ENCODE measurements at places on chromosomes 16 and 17. TPM values are rescaled to one million over a fixed set of nuclear protein-coding genes. Genes with fewer than 3 reads are reported as not detected.

DNA sequence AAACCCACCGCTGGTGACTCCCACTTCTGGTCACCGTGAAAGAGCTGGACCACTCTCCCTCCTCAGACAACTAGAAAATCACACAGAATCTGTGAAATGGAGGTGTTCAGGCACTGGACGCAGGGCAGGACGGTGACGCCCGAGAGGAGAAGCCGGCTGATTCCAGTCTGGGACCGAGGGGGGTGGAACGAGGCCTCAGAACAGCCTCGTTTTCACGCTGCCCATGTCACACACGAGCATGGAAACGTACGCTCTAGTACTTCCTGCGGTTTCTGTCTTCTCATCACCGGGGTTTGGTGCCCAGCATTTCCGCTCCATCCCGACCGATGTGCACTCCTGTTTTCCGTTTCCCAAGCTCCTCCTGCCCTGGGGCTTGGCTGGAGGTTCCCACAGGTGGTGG is 101.8 kb upstream of the METRNL start:
- DNase-seq = no peak

DNA sequence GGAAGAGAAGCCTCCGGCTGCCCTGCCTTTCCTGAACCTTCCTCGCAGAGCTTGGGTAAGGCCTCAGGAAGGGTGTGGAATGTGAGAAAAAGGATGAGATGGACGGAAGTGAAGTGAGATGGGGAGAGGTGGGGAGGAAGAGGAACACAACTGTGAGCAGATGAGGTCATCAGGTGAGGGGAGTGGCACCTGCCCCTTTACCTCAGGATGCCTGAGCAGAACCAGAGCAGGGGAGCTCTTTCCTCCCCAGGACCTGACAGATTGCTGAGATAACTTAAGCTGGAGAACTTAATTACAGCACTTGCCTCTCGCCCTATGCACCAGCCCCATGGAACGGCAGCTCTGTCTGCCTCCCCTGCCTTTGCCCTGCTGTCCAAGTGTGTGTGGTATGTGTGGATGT is 29.8 kb downstream of the TMEM132E start:
- DNase-seq = no peak

Gene NF1
- total RNA-seq = 55.8 TPM

Gene USB1
- total RNA-seq = 40.8 TPM

Gene VASN
- 26.6 TPM for total RNA-seq

Gene CACNG3
- total RNA-seq = not detected

- no peak for DNase-seq
Observed at GRCh38 chr17:68324114-68324513, 32.8 kb downstream of the ARSG start.

DNA sequence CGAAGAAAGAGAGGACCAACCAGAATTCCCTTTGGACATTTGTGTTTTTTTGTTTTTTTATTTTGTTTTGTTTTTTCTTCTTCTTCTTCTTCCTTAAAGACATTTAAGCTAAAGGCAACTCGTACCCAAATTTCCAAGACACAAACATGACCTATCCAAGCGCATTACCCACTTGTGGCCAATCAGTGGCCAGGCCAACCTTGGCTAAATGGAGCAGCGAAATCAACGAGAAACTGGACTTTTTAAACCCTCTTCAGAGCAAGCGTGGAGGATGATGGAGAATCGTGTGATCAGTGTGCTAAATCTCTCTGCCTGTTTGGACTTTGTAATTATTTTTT is 3.6 kb downstream of the SOX9 start:
- DNase-seq = no peak

GRCh38 chr17:3990386-3991127 is 26.3 kb upstream of the ATP2A3 start:
- DNase-seq = no peak

Gene PRR15L
- total RNA-seq = not detected

Gene TRPV3
- 1.2 TPM for total RNA-seq

DNA sequence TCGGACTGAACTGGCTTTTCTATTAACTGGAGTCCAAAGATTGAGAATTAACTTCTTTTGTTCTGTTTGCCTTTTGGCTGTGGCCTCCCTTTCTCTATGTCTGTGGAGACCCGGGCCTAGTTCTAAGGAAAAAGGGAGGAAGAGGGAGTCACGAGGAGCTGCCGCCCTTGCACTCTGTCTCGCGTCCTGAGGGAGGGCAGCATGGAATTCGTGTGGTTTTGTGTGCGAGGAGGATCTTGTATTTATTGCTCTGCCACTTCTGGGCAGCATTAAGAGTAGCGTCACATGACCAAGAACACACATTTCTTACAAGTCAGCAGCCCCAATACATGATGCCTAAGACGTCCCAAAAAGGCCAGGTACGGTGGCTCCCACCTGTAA is 23.6 kb downstream of the METTL22 start:
- no peak for DNase-seq

GRCh38 chr17:8563981-8564602 is 66.4 kb downstream of the MYH10 start:
- DNase-seq = no peak

Gene CDH3
- total RNA-seq = 0.51 TPM

Gene ADAD2
- total RNA-seq = not detected

Gene KRTAP4-9
- total RNA-seq = not detected

DNA sequence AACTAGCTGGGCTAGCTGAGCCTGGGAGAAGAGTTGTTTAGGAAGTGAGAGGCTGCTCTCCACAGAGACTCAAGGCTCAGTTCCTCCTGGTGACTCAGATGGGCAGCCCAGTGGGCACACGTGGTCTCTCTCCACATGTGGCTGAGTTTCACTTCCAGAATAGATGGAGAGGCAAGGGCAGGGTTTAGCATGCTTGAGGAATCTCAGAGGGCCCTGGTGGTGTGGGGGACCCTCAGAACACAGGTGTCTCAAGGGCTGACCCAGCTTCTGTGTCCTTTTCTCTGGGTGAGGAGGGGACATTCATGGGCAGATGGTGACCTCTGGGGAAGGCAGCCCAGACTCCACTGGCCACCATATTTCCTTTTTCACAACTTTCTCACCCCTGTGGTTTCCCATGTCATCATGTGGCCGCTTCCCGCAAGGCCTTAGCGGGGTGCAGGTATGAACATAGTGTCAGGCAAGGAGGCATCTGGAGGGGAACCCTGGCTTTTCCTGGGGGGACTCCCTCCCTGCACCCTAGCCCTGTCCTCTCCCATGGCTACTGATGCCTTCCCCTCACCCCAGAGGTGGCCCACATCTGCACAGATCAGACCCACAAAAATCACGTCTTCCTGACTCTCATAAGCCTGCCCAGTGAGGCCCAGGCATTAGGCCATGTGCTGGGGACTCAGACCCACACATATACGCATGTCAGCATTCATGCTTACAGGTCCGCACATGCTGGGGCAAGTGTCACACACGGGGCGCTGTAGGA is 3.3 kb downstream of the GRN start:
- no peak for DNase-seq

DNA sequence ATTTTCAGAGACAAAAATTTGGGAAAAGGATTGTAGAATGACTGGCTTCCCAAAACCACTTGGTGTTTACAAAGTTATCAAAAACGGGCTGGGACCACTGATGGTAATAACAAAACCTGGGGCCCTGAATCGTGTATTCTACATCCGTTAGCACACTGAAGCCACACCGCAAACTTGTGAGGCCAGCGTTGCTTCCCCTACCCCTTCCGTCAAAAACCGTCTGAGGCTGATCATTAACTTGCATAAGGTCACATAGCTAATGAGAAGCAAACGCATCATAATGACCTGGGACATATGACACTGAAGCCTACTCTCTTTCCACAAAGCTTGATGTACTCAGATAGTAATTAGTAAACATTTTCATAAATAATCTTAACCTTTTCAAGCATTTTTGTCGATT is 704.3 kb downstream of the MAF start:
- no peak for DNase-seq

DNA sequence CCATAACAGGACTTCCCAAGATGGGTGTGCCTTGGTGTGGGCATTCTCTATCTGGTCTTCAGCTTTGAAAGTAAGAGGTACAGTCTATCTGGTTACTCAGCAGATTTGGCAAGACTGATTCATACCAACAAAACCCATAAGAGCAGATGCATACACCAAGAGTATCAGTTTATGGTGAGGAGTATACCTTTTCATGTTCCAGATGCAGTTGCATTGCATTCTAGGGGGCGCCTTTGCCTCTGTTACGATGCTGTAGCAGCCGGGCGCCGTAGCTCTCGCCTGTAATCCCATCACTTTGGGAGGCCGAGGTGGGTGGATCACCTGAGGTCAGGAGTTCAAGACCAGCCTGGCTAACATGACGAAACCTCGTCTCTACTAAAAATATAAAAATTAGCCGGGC is 31.1 kb upstream of the CARMIL2 start:
- no peak for DNase-seq

- no peak for DNase-seq
Observed at GRCh38 chr16:78128913-78129312, 29.5 kb downstream of the WWOX start.

DNA sequence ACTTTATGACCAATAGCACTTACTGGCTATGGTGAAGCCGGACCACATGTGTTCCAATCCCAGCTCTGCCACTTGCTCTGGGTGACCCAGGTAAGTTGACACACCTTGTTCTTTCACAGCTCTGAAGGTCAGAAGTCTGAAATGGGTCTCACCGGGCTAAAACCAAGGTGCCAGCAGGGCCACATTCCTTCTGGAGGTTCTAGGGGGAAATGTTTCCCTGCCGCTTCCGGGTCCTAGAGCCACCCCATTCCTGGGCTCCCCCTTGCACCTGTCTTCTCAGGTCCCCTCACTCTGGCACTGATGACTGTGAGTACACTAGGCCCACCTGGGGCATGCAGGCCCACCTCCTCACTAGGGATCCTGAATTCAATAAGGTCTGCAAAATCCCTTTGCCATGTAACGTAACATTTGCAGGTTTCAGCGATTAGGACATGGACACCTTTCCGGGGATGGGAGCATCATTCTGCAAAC is 11.4 kb downstream of the USP7 start:
- no peak for DNase-seq

DNA sequence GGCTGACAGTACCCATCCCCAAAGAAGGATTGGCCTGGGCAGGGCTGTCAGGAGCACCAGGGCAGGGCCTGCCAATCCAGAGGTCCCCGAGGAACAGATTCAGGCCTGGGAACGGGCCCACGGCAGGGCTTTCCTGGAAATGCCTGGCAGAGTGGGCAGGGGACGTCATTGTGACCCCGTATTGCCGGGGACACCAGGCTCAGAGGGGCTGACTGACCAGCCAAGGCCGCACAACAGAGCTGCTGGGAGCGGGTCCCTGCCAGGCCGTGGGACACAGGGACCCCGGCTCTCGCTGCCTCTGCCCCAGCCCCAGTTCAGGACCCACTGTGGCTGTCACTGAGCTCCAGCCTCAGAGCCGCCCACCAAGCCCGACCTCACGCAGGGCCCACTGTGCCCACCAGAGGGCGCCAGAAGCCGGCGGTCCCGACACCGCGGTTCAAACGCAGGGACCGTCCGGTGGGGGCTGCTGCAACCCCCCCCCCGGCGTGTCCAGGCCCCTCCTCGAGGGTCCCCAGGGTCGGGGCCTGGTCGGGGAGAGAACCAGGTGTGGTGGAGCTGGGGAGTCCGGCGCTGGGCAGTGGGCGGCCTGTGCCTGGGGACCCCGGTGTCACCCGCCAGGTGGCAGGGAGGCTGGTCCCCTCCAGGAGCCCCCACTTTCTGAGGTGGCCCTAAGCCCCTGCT is 15.2 kb upstream of the SSTR5 start:
- no peak for DNase-seq
